AG08395 (cell line): ENCODE measurements at places on chromosomes 4 and X.

- DNase-seq = no peak
Observed at GRCh38 chrX:153873282-153874084, 12.5 kb downstream of the L1CAM start.

GRCh38 chrX:76862509-76862908 is 435.0 kb downstream of the MAGEE1 start:
- DNase-seq = no peak

- no peak for DNase-seq
Observed at GRCh38 chr4:76712564-76712963, 185.4 kb downstream of the SOWAHB start.

DNA sequence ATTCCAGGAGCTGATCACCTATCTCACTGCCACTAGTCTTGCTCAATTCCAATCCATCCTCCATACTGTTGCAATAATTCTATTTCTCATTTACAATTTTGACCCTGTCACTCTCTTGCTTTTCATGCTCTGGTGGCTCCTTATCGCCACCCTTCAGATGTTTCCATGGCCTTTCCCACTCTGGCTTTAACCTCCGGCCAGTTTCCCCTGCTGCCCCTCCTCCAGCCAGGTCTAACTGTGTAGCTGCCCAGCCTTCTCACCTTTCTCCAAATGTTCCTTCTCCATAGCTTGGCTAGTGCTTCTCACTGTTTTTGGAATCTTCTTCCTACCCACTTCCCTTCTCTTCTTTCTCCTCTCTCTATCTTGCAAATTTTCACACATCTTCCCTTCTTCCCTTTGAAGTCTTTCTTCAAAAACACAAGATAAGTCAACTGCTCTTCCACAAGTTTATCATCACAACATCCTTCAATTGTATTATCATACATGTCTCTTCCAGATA is 153.8 kb downstream of the COL25A1 start:
- DNase-seq = no peak

- DNase-seq = no peak
Observed at GRCh38 chrX:50613846-50614245, 143.2 kb upstream of the DGKK start.

DNA sequence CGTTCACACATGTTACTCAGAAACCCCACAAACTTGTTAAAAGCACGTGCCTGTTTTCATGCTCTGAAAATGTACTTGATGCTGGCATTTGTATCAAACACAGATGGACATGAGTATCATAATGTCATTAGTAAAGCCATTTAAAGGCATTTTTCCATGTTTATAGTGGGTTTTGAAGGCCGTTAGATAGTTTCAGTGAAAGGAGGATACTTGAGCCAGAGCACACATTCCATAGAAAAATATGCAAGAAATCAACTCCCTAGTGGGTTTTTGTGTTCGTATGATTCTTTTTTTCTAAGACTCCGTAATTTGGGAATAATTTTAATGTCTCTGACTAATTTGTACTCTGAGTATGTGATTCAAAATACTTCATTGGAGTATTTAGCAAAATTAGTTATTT is 216.2 kb upstream of the BMP3 start:
- no peak for DNase-seq

- DNase-seq = no peak
Observed at GRCh38 chr4:83599183-83599582, 63.3 kb downstream of the GPAT3 start.

GRCh38 chr4:158008551-158009218 is 164.1 kb downstream of the GASK1B start:
- peak; percentile 10 for DNase-seq

- peak; percentile 89 for DNase-seq
Observed at GRCh38 chr4:15400981-15401671, 26.7 kb upstream of the C1QTNF7 start.

DNA sequence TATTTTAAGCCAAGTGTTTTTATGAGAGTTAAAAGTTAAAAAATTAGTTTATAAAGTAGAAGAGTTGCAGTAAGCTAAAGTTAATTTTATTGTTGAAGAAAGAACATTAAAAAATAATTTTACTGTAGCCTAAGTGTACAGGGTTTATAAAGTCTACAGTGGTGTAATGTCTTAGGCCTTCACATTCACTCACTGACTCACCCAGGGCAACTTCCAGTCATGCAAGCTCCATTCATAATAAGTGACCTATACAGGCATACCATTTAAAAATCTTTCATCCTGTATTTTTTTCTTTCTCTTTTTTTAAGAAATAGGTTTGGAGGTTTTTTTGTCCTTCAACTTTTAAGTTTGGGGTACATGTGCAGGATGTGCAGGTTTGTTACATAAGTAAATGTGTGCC is 87.9 kb upstream of the NR3C2 start:
- DNase-seq = no peak

GRCh38 chrX:151153086-151153485 is 23.3 kb upstream of the GPR50 start:
- peak; percentile 52 for DNase-seq

GRCh38 chr4:27040356-27040755 is 179.7 kb downstream of the STIM2 start:
- DNase-seq = no peak

DNA sequence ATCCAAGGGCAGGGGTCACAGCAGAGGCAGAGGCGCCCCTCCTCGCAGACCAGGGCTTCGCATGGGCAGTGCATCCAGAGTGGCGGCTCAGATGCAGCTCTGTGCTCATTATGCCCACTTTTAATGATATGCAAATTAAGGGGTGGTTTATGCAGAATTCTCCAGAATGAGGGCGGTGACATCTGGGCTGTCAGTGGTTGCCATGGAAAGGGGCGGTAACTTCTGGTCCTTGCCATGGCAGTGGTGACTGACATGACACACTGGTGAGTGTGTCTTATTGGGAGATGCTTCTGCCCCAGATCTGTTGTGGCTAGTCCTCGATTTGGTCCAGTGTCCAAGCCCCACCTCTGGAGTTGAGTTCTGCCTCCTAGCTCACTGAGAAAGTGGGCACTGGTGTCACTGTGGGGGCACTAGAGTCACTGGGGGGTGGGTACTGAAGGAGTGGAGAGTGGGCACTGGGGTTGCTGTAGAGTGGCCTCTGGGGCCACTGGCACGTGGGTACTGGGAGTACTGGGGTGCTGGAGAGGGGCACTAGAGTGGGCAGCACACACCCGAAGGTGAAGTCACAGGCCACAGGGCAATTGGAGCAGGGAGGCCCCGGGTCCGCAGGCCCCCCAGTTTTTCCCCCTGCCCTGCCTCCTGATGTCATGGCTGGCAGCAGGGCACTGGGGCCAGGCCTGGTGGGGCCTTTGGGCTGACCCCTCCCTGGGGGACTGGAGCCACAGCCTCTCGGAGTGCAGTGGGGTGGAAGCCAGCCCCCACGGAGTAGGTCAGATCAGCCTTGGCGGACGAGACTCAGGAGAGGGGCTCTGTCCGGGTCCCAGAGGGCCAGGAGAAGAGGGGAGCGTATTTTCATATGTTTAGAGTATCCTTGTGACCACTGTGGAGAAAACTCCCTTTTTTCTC is 98.6 kb upstream of the NKX1-1 start:
- no peak for DNase-seq

DNA sequence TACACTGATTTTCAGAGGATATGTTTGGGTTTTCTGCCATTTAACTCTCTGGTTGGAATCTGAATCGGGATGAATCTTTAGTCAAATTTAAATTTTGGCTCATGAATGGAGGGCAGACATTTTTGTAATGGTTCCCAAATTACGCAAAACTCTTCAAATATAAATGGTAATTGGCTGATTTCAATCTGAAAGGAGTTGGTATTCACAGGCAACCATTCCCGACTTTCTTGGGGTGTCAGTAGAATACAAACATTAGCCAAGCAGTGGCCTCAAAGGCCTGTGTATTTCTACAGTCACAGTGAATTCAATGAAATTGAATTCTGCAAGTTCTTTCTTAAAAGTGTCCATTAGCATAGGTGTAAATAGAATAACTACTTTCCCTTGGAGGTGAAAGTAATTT is 668.8 kb upstream of the PRKX start:
- no peak for DNase-seq

DNA sequence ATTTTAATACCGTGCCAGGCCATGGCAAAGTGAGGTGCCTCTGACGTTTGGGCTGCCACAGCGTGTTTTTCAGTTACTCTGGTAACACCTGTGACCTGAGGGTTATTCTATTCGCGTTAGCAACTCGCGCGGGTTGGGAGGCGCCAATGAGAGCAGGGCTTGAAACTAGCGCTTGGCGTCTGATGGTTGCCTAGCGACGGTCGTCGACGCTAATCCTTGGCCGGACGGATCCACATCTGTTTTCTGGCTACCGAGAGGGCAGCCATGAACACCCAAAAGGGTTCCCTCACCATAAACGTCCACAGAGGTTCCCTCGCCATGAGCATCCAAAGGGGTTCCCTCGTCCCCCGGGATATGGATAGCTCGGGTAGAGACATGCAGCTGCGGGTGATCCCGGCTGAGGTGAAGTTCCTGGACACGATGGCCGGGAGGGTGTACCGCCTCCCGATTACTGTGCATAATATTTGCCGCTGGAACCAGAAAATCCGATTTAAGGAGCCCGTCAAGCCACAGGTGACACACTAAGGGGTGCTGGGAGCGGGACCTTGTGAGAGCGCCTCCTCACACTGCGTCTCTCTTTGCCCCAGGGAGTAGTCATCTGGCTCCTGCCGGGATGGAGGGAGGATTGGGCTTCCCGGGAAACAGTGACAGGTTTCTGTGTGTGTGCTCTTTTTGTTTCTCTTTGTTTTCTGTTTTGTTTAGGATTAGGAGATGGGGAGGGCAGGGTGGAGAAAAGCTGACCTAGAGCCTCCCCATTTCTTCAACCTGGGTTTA is at the start of gene CFAP47:
TSS of gene CFAP47 (plus strand) at position 199 of the 774 bp plus-strand sequence. CDS start at position 265, 66 bp downstream.
- DNase-seq = no peak

GRCh38 chr4:144289667-144290428 is 149.3 kb upstream of the GYPA start:
- no peak for DNase-seq

- no peak for DNase-seq
Observed at GRCh38 chr4:173932701-173933100, 350.8 kb downstream of the FBXO8 start.

DNA sequence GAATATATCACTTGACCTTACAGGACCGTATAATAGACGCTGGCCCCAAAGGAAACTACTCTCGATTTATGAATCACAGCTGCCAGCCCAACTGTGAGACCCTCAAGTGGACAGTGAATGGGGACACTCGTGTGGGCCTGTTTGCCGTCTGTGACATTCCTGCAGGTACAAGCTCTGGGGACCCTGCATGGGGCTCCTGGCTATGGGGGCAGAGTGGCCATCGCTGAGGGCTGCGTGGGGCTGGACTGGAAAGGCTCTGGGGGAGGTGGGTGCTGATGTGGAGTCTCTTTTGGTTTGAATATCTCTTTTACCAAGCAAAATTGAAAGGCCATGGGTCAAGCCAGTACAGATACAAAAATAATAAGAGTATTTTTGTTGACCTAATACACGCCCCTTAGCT is 33.9 kb downstream of the NELFA start:
- DNase-seq = no peak

GRCh38 chr4:15771216-15772058 is 6.7 kb upstream of the CD38 start:
- DNase-seq = no peak

- DNase-seq = no peak
Observed at GRCh38 chr4:5967783-5968182, 50.4 kb downstream of the C4orf50 start.

- no peak for DNase-seq
Observed at GRCh38 chrX:119757979-119758730, at the start of gene SOWAHD. Gene SOWAHD, plus strand, starts transcription at chrX:119758588. Its CDS starts 80 bp downstream, at chrX:119758668.

DNA sequence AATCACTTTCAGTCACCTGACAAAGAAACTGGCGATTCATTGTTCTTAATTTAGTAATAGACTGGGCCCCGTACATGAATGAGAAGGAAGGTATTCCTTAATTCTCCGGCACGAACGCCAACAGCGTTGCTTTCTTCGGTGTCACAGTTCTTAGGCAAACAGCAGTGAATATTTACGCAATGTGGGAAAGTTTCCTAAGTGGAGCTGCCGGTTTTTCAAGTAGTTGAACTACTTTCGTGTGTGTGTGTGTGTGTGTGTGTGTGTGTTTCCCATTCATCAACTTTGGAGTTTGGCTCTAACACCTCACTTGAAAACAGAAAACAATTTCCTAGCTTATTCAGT is 651 bp downstream of the NXT2 start:
- DNase-seq = no peak

GRCh38 chrX:141787655-141788054 is 50.5 kb upstream of the MAGEC3 start:
- no peak for DNase-seq

GRCh38 chrX:141341341-141341740 is 99.0 kb upstream of the SPANXC start:
- DNase-seq = peak; percentile 35

GRCh38 chrX:130482871-130483270 is 81.1 kb downstream of the RBMX2 start:
- no peak for DNase-seq
